ENCODE measurements at places on chromosomes 3 and 15.

DNA sequence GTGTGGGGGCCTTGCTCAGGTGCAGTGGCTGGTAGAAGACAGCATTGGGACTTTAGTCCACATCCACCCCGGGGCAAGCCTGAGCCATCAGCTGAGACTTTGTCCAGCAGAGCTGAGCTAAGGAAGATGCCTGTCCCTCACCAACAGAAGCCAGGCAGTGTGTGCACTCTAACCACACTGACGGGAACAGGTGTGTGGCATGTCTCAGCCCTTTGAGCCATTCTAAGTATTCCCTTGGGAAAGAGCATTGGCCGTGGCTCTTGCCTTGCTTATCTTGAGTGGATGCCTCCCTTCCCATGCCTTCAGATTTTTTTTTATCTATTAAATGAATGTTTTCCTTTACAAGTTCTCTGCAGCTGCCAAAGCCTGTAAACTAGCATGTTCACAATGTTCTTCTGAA is 3.5 kb downstream of the GABRA5 start:
- DNase-seq: no peak

DNA sequence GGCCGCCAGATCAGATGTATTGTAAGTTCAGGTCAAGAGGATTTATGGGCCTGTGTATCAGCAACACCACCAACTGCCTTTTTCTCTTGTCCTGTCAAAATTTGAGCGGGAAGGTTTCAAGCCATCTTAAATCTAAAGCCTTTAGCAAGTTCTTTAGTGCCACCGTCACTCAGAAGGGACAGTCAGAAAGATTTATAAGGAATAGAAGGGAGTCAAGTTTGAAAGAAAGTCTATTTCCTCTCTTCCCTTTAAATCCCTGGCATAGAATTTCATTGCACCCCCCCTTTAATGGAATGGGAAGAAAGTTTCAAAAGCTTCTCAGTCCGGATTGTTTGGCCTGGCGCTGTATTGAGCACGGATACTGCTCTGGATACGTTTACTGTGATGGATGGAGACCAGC is 359.4 kb downstream of the FEZF2 start:
- DNase-seq: no peak

- no peak for DNase-seq
These were observed 114.9 kb downstream of the TNIK start for GRCh38 chr3:171345107-171345843.

GRCh38 chr3:79421273-79421672 is 346.5 kb downstream of the ROBO1 start:
- no peak for DNase-seq

GRCh38 chr3:129794311-129795185 is 99.0 kb downstream of the TMCC1 start:
- no peak for DNase-seq

- DNase-seq: no peak
These were observed 25.2 kb upstream of the ACP3 start for GRCh38 chr3:132292042-132292441.

- DNase-seq: peak; percentile 86
These were observed 40.2 kb downstream of the SUMF1 start for GRCh38 chr3:4426782-4427344.

DNA sequence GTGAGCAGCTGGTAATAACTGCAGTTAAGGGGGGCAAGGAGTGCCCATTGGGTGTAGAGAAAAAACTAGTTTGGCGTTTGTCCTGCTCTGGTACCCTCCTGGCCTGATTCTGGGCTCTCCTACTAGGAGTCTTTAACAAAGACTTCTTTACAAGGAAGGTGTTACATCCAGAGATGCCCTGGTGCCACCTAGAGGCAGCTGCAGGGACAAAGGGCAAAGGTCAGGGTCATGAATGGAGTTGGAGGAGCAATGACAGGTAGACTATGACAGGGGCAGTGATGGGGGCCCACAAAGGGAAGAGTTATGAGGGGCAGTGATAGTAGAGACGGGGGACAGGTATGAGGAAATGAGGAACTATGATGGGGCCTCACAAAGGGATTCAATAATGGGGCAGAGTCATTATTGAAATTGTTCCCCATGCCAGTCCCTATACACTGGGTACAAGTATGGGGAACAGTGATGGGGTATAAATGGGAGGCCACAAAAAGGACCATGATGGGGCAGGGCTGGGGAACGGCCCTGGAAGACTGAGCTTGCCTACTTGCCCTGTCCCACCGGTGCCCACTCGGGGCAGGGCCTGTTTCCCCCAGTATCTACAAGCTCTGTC is 7.9 kb downstream of the CCDC71 start:
- DNase-seq: peak; percentile 67

DNA sequence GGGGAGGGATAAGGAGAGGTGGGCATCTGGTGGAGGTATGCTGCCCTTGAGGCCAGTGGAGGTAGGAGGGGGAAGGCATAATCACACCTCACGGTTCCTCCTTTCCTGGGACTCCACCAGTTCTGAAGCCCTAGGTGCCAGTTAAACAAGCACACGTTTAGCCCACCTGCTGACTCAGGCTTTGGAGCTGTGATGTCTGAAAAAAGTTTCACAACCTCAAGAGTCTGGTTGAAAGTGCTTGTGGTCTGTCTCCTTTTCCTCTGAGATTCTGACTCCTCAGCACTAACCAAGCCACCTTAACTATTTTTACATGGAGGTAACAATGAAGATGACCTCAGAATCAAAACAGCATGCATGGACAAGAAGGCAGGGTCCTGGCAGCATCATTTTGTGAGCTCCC is 23.0 kb downstream of the HPS3 start:
- peak; percentile 90 for DNase-seq

- no peak for DNase-seq
These were observed 24.5 kb upstream of the CAPN7 start for GRCh38 chr3:15181511-15181910.

- DNase-seq: no peak
These were observed 82.8 kb downstream of the SEMA5B start for GRCh38 chr3:122944671-122945161.

DNA sequence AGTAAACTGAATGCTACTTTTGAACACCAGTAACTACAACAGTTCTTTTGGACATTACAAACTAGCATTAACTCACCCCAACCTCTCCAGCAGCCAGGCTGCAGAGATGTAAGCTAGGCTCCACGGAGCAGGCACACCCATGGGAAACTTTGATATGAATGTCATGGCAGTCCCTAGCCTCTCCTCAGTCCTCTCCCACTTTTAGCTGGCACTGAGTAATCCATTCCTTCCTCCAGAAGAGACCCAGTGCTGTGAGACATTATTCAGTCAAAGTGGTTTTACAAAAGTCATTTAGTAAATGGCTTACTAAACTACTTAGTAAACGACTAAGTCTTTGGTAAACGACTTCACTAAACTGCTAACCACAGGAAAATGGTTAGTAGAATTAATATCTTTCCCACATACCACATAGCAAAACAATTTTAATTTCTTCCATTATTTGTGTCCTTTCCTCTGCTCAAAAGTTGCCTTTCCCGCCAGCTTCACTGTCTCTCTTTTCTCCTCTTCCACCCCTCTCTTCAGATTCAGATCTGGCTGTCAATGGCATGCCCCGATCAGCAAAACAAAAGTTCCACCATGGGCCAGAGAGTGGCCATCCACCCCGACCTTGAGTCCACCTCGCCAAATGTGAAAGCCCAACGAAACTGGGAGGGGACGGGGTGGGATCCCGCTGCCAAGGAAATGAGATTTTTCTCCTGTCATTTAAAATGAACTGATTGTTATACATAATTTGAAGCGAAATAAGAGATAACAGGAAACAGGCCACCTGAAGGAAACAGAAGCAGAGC is 67.5 kb upstream of the TJP1 start:
- no peak for DNase-seq

DNA sequence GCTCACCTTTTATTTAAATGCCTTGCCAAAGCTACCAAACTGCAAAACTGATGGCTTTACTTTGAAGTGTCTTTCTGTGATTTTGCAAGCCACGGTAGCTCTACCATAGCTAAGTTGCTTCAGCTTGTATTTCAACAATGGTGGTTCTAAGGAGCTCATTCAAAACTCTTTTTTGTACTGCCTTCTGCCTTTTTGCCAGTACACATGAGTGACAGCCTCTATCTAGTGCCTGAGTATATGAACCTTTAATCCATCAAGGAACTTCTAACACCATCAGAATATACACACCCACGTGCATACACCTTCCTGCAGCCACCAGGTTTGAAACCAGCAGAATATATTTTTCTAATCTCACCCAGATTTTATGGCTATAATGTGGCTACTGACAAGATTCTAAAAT is 10.4 kb upstream of the NR2F2 start:
- DNase-seq: no peak

DNA sequence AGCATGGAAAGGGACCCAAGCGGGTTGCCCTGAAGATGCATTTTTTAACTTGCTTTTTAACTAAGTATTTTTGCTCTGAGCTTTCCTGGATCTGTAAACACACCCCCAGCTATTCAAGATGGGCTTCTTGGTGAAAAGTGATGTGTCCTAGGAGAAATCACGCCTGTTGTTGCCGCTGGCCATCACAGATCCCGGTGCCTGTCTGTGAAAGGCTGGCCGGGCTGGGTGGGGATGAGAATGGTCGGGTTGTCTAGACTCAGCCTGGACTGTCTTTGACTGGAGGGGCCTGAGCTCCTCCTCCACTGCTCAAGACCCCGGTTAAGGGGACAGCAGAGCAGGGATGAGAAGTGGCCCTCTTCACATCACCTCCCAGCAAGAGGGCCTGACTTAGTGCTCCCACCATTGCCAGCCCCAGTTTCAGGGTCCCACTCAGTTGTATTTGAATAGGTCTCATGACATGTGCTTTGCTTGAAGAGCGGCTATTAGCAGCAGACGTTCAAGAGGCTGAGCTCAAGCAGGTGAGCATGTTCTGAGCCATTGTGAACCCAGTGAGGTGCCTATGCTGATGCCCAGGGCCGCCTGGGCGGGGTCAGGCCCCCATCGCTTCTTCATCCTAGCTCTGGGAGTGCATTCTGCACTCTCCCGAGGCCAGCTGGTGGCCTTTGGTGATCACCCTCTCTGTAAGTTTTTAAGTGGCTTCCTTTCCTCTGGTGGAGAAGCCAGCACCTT is 79.9 kb downstream of the IGF1R start:
- no peak for DNase-seq

- peak; percentile 49 for DNase-seq
These were observed 112.3 kb upstream of the HES1 start for GRCh38 chr3:194023501-194024280.

GRCh38 chr15:74127255-74127953 is 3.0 kb upstream of the ISLR2 start:
- peak; percentile 95 for DNase-seq

DNA sequence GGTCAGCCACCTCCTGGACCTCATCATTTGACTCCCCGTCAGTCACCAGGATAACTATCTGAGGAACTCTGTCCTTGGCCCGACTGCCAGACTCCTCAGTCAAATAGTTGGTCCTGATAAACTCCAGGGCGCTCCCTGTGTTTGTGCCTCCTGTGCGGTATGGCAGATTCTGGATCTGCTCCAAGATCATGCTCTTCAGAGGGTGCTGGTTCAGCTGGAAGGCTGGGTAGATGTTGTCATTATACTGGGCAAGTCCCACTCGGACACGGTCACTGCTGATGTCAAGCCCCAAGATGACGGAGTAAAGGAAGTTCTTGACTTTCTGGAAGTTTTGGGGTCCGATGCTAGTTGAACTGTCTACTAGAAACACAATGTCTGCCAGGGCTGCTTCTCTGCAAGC is 31.1 kb upstream of the CAPN7 start:
- DNase-seq: no peak

GRCh38 chr3:50304601-50305000 is 1.2 kb upstream of the HYAL1 start:
- DNase-seq: no peak

DNA sequence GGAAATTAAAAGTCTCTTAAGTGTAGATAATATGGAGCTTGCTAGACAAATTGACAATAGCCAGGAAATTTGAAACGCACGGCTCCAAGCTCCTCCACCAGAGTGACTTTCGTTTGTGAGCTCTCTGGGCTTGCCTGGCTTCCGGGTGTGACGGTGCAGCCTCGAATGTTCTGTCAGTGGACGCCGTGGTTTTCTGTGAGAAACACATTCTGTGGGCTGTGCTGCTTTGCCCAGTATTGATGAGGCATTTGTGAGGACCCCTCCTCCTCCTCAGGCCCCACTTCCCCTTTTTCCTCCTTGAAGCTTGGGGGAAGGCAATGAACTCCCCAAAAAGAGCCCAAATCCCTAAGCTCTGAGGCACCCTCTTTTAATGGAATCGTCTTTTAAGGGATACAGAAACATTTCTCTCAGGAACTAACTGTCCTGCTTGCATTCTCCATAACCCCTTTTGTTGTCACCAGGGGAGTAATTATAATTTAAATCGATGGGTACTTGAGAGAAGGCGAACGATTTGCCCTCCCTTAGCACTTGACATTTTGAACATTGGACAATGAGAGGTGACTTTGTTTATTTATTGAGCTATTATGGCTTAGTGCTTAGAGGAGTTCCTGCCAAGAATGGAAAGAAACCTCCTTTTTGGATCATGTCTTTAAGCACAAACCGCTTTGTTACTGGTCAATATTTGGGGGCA is 40.8 kb downstream of the POLR2M start:
- peak; percentile 2 for DNase-seq

DNA sequence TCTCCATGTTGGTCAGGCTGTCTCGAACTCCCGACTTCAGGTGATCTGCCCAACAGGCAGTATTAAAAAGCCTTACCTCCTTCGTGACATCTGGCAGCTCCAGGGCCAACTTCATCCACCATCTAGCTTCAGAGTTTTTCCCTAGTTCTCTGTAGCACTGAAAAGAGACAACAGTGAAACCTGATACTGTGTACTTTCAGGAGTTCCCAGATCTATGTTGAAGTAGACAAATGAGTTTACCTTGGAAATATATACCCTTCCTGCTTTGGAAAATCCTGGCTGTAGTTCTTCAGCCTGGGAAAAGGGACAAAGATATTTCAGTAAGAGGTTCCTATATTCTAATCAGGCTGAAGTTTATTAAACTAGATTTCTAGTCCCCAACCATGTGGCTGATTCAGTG is 18.0 kb downstream of the RMDN3 start:
- DNase-seq: no peak

- peak; percentile 55 for DNase-seq
These were observed 148.9 kb upstream of the GBE1 start for GRCh38 chr3:81910244-81910852.

GRCh38 chr15:95486224-95486623 is 844.3 kb upstream of the NR2F2 start:
- no peak for DNase-seq

DNA sequence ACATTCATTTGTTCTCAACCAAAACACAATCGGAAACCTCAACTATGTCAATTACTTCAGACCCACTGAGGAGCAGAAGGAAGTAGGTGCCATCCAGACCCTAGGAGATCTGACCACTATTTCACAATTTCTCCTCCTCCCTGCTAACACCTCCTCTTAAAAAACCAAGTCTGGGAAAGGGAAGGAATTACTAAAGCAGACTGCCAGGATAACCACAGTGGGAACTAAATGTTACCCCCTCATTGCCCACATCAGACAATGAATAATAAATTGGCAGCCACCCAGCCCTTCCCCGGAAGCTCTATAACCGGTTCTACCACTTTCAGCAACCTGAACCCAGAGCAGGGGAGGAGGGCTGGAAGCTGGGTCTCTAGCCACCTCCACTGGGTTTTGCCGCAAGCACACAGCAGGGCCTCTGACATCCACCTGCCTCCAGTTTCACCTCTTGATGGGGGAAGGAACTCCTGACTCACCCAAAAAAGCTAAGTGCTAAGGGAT is 17.6 kb downstream of the C15orf62 start:
- peak; percentile 84 for DNase-seq

Measured in NB4 (cell line).